ENCODE measurements at places on chromosomes 3 and 15.
A peak's percentile ranks its signal among the peaks of the same experiment; 100 is the strongest.

GRCh38 chr3:66795365-66795764, 202.7 kb upstream of the KBTBD8 start:
- DNase-seq, result no peak

GRCh38 chr3:17013050-17013449, 128.3 kb downstream of the PLCL2 start:
- DNase-seq, result peak; percentile 28

- DNase-seq, result peak; percentile 67
Observed at GRCh38 chr15:76206325-76206976, 104.8 kb downstream of the ETFA start.

DNA sequence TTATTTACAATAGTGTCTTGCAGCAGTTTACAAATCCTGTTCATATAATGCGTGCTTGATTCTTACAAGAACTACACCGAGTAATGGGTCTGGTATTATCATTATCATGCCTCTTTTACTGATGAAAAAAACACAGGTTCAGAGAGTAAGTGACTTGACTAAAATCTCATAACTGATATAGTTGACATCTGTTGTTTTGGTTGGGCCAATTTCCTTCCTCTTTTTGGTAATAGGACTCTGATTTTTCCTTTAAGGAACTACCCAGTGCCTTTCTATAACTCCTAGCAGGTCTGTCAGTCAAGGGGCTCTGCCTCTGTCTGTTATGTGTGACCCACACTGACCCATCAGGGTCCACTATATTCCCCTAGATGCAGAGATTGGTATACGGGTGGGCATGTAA, 14.6 kb upstream of the BLOC1S6 start:
- DNase-seq, result no peak

DNA sequence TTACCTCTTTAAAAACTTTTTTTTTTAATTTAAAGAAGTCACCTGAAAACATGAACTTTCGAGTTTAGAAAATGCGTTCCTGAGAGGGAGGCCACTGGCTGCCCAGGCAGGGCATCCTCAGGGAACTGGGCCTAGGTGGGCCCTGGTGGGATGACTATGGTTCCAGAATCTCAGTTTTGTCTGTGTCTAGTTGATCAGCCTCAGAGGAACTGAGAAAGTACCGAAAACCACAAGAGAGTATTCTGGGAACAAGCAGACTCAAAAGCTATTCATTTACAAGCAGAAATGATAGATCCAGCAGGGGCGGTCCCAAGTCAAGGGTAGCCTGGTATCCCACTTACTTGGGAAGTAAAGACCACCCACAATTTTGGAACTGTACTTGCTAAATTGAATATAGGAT, 10.5 kb downstream of the WWTR1 start:
- no peak for DNase-seq

- DNase-seq, result peak; percentile 89
Observed at GRCh38 chr3:50616003-50616769, 765 bp upstream of the MAPKAPK3 start.

DNA sequence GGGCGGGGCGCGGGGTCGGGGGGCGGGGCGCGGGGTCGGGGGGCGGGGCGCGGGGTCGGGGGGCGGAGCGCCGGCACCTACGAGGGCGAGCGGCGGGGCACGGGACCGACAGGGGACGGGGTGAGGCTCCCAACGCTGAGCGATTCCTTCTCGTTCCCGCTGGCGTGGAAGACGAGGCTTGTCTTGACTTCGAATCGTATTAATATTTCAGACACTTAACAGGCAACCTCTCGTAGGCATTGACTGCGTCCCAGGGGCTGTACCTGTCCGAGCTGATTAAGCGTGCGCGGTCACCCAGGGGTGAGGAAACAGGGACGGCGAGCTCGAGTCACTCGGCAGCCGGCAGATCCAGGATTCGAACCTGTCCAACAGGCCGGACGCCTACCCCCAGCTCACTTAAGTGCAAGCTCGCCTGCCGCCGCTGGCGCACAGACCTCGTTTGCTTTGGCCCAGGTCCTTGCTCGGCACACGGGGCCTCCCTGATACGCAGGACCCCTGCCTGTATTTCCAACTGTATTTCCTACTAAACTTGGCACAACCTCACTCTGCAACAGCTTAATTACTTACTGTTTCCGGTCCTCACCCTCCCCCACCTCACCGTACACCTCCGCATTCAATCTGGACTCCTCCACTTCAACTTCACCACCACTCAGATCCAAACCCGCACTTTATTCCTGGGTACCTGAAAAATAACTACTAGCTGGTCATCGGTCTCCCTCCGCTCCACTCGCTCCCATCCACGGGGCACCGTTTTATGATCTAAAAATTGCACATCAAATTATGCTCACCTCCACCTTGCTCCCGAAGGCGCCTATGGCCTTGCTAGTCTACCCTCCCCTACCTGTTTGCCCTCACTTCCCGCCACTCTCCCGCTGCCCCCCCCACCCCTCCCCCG, 722 bp upstream of the ZXDC start:
- DNase-seq, result peak; percentile 78

DNA sequence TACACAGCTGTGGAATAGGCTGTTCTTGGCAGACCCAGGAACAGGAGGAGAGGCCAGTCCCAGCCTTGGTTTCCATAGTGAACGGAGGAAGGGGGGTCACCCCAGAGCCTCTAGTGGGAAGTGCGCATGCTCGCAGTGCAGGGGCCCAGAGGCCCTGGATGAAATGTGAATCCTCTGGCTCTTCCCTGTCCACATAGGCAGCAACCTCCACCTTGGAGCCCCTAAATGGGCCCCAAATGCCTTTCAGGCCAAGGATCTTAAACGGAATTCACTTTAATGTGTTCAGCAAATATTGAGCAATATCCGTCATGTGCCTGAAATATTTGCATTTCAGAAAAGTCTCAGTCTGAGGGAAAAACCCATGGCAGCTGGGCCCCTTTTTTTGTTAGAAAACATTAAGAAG, 3.3 kb upstream of the NDN start:
- DNase-seq, result no peak

- peak; percentile 89 for DNase-seq
Observed at GRCh38 chr3:182618981-182619591, 174.2 kb upstream of the ATP11B start.

GRCh38 chr3:27010834-27011233, 358.3 kb downstream of the NEK10 start:
- DNase-seq, result no peak

DNA sequence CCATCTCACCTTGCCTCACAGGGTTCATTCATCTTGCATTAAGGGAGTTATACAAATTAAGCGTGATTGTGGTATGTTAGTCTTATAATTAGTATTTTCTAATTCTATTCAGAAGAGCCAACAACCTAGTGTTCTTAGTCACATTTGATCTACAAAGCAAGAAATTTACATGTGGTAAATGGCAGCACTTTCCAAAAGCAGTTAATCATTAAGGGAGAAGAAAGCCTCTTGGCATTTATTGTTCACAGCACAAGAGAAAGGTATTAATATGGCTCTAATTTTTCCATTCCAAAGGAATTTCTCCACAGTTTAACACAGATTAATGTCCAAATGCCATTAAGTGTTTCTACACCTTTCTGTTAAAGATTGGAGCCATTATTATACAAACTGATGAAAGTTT, 1077.1 kb downstream of the ZPLD1 start:
- DNase-seq, result no peak

- DNase-seq, result no peak
Observed at GRCh38 chr3:153090973-153091372, 71.1 kb upstream of the RAP2B start.

GRCh38 chr3:58325525-58325992, 7.1 kb upstream of the PXK start:
- DNase-seq, result no peak

DNA sequence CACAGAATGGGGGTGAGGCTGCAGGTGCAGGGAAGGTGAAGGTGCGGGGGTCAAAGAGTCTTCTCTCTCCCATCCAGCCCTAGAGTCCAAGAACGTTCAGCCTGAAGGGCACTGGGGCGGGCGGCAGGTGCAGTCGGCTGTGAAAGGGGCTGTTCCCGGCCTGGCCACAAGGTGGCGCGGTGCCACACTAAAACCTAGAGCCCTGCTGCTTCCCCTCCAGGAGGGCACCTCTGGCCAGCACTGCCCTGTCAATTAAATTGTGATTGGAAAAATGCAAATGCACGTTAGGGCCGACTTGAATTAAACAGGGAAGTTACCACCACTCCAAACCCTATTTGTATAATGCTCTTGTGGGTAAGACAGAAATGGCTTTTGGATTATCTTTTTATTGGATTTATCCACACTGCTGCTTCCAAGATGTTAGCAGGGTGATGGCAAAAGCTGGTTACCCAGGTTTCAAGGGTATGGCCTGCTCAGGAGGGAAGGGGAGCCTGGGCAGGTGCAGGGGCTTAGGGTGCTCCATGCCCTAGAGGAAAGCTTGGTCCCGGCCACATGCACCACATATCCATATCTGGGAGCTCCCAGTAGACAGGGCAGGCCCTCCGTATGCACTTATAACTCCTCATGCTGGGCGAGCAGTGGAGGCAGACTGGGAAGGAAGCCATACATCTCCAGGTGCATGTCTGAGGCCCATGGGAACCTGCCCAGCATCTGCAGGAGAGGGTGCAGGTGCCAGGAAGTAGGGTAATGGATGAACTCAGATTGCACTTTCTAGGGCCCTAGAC, 119.8 kb downstream of the ADCY5 start:
- DNase-seq, result peak; percentile 62

GRCh38 chr3:144200466-144200865, 228.8 kb downstream of the DIPK2A start:
- DNase-seq, result no peak
